ENCODE measurements at places on chromosomes 5 and 9.
A peak's percentile ranks its signal among the peaks of the same experiment; 100 is the strongest.

DNA sequence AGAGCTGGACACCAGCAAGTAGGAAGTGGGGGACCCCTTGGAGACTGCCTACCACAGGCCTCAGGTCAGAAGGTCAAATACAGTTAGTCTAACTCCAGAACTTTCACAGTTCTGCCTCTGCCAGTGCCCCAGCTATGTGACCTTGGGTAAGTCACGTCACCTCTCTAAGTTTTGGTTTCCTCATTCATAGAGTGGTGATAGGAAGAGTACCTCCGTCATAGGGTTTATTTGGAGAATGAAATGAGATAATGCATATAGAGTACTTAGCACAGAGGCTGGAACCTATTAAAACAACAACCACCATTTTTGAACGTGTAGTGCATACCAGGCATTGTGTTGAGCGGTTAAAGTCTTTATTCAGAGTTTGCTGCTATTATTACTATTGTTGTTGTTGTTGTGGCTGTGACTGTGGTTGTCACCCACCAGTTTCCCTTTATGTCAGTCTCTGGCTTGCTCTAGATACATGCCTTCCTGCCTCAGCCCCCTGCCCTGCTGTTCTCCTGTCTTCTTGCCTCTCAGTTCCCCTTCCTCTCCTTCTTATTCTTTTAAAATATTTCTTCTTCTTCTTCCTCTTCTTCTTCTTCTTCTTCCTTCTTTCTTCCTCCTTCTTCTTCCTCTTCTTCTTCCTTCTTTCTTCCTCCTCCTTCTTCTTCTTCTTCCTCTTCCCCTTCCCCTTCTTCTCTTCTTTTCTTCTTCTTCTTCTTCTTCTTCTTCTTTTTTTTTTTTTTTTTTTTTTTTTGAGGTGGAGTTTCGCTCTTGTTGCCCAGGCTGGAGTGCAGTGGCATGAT lies 67.8 kb downstream of the RALGPS1 start:
- peaks cover 30% of the 10 kb centered on the region for H3K4me1 ChIP-seq
- H3K27ac ChIP-seq: no peak overlapping the region
- DNase-seq: no peak
- no peaks in the 10 kb centered on the region for H3K36me3 ChIP-seq
- no peaks in the 10 kb centered on the region for H3K27me3 ChIP-seq
- no peak overlapping the region for H3K4me3 ChIP-seq

- H3K27me3 ChIP-seq: no peaks in the 10 kb centered on the region
- no peak overlapping the region for H3K4me3 ChIP-seq
- H3K4me1 ChIP-seq: no peaks in the 10 kb centered on the region
- H3K36me3 ChIP-seq: no peaks in the 10 kb centered on the region
- DNase-seq: no peak
- no peak overlapping the region for H3K27ac ChIP-seq
Measured at GRCh38 chr5:7016999-7017747, 303.9 kb downstream of the TENT4A start.

DNA sequence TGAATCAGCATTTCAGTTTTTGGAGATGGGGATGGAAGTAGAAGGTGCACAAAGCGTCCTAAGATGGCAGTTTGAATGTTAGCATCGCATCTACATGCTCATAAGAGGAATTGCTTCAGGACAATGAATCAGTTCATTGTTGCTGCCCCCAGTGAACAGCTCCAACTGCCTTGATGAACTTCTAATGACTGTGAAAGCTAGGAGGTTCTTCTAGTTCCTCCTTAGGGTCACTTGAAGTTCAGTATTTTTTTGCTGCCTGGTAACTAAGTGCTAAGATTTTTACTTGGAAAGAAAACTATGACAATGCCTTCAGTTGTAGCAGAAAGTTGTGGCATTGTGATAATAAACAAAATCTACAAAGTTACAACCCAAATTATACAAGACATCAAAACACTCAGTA lies 271.6 kb downstream of the RAB3C start:
- H3K4me1 ChIP-seq: no peaks in the 10 kb centered on the region
- H3K36me3 ChIP-seq: no peaks in the 10 kb centered on the region
- no peak overlapping the region for H3K27ac ChIP-seq
- H3K27me3 ChIP-seq: no peaks in the 10 kb centered on the region

DNA sequence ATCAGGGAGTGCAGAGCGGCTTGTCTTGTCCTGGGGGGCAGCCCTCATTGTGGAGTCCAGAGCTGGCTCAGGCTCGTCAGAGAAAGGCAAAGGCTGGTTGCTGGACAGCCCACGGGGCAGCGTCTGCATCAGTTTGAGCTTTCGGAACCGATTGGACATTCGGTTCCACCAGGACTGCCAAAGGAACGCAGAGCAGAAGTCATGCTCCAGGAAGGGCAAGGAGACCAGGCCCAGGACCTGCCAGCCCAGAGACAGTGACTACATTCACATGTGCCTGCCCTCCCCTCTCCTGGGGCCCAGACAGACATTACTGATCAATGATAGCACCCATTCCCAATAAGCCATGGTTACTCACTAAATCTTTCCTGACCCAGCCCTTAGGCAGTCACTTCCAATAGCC lies 18.1 kb downstream of the ANKS6 start:
- H3K4me1 ChIP-seq: no peaks in the 10 kb centered on the region
- H3K27ac ChIP-seq: no peak overlapping the region
- no peaks in the 10 kb centered on the region for H3K27me3 ChIP-seq
- no peak overlapping the region for H3K4me3 ChIP-seq
- peaks cover 2% of the 10 kb centered on the region for H3K36me3 ChIP-seq
- DNase-seq: no peak

GRCh38 chr5:135032695-135032998 lies 1.4 kb downstream of the PITX1 start:
- H3K4me1 ChIP-seq: peaks cover 17% of the 10 kb centered on the region
- H3K4me3 ChIP-seq: no peak overlapping the region
- H3K36me3 ChIP-seq: no peaks in the 10 kb centered on the region
- DNase-seq: no peak
- H3K27me3 ChIP-seq: peaks cover 61% of the 10 kb centered on the region
- no peak overlapping the region for H3K27ac ChIP-seq

GRCh38 chr5:158194561-158194976 lies 335.6 kb upstream of the CLINT1 start:
- DNase-seq: no peak
- H3K4me1 ChIP-seq: no peaks in the 10 kb centered on the region
- no peaks in the 10 kb centered on the region for H3K27me3 ChIP-seq
- no peak overlapping the region for H3K27ac ChIP-seq
- H3K4me3 ChIP-seq: no peak overlapping the region

- H3K27ac ChIP-seq: peak overlapping the region; percentile 83
- no peaks in the 10 kb centered on the region for H3K36me3 ChIP-seq
- H3K27me3 ChIP-seq: no peaks in the 10 kb centered on the region
Measured at GRCh38 chr5:78360674-78360923, 182 bp downstream of the SCAMP1 start.

GRCh38 chr5:33662722-33663427 lies 222.1 kb downstream of the TARS1 start:
- H3K27ac ChIP-seq: no peak overlapping the region
- no peaks in the 10 kb centered on the region for H3K27me3 ChIP-seq
- DNase-seq: no peak
- H3K36me3 ChIP-seq: no peaks in the 10 kb centered on the region
- H3K4me1 ChIP-seq: no peaks in the 10 kb centered on the region

GRCh38 chr9:105385381-105385985 lies 62.4 kb upstream of the FSD1L start:
- H3K27me3 ChIP-seq: no peaks in the 10 kb centered on the region
- H3K36me3 ChIP-seq: no peaks in the 10 kb centered on the region
- H3K4me1 ChIP-seq: no peaks in the 10 kb centered on the region
- H3K27ac ChIP-seq: no peak overlapping the region
- H3K4me3 ChIP-seq: peak overlapping the region; percentile 41

DNA sequence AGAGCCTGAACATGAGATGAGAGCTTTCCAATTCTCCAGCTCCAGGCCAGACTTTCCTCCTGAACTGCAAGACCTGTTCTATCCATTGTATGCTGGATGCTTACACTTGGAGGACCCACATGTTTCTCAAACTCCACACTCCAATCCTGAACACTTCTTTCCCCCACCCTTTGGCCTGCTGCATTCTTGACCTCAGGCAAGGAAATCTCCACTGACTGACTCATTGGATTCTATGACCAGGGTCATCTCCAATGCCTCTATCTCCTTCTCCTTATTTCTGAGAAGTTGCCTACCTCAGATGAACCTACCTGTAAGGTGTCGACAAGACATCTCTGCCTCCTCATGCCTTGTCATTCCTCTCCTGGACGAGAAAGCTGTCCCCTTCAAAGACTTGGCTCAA lies 153.6 kb downstream of the CRB2 start:
- H3K27me3 ChIP-seq: no peaks in the 10 kb centered on the region
- no peak overlapping the region for H3K4me3 ChIP-seq
- no peaks in the 10 kb centered on the region for H3K36me3 ChIP-seq
- no peak for DNase-seq
- no peaks in the 10 kb centered on the region for H3K4me1 ChIP-seq

GRCh38 chr5:170638454-170639220 lies 134.8 kb downstream of the KCNIP1 start:
- no peak overlapping the region for H3K27ac ChIP-seq
- no peaks in the 10 kb centered on the region for H3K36me3 ChIP-seq
- H3K4me3 ChIP-seq: no peak overlapping the region
- peaks cover 4% of the 10 kb centered on the region for H3K27me3 ChIP-seq

DNA sequence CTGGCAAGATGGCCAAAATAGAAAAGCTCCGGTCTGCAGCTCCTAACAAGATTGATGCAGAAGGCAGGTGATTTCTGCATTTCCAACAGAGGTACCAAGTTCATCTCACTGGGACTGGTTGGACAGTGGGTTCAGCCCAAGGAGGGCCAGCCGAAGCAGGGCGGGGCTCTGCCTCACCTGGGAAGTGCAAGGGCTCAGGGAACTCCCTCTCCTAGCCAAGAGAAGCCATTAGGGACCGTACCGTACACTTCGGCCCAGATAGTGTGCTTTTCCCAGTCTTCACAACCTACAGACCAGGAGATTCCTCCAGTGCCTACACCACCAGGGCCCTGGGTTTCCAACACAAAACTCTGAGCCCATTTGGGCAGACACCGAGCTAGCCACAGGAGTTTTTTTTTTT lies 277.8 kb downstream of the SLCO4C1 start:
- no peaks in the 10 kb centered on the region for H3K36me3 ChIP-seq
- no peaks in the 10 kb centered on the region for H3K4me1 ChIP-seq
- H3K27ac ChIP-seq: no peak overlapping the region
- H3K4me3 ChIP-seq: no peak overlapping the region

GRCh38 chr9:109520475-109521132 lies 22.5 kb upstream of the PTPN3 start:
- DNase-seq: no peak
- H3K27me3 ChIP-seq: no peaks in the 10 kb centered on the region
- H3K4me3 ChIP-seq: no peak overlapping the region
- no peaks in the 10 kb centered on the region for H3K36me3 ChIP-seq
- H3K4me1 ChIP-seq: no peaks in the 10 kb centered on the region

DNA sequence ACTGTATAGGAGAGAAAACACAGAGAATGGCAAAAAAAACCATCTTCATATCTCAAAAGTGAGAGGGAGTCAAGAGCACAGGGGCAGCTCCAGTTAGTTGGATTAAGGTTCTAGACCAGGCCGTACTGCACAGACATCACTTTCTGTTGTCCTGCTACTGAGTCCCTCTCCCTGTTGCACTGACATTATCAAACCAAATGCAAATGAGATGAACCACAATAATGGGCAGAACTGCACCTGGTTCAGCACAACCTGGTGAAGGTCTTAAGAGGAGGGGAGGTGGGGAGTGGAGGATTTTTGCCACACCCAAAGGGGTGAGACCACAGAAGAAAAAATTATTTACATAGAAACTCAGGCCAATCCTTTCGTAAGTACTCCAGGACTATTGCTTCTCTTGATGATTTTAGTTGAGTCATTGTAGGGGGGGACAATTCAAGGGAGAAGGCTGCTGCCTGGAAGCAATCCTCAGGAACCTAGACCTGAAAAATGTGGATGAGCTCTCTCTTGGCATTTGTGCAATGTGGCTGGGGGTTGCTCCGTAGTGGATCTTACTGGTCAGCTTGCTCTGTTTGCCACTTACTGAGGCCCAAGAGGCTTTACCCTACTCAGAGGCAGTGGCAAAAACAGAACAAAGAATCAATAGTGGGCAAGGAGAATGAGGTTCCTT lies 94.5 kb upstream of the PPP1R2B start:
- H3K4me3 ChIP-seq: no peak overlapping the region
- no peaks in the 10 kb centered on the region for H3K4me1 ChIP-seq
- no peaks in the 10 kb centered on the region for H3K36me3 ChIP-seq
- H3K27ac ChIP-seq: no peak overlapping the region
- DNase-seq: no peak

DNA sequence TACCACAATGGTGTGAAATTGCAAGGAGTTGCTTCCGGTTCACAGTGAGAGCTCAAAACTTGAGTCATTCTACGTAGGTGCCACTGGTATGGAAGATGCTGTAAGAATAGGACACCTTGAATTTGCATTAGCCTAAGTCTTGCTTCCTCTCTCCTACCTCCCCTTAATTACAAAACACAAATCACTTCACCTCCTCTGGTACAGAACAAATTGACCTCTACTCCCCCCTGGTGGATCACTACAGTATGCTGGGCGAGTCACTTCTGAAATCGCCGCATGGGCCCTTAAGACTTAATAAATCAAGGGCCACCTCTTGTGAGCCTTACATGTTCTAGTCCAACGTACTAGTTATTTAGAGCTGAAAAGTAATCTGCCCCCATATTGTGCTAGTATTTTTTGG lies 145.3 kb upstream of the SMARCA2 start:
- no peaks in the 10 kb centered on the region for H3K4me1 ChIP-seq
- DNase-seq: no peak
- H3K36me3 ChIP-seq: no peaks in the 10 kb centered on the region
- H3K27me3 ChIP-seq: no peaks in the 10 kb centered on the region
- H3K27ac ChIP-seq: no peak overlapping the region
- H3K4me3 ChIP-seq: no peak overlapping the region

GRCh38 chr9:12980085-12980851 lies 205.4 kb downstream of the LURAP1L start:
- DNase-seq: no peak
- H3K27me3 ChIP-seq: no peaks in the 10 kb centered on the region
- no peaks in the 10 kb centered on the region for H3K4me1 ChIP-seq
- no peaks in the 10 kb centered on the region for H3K36me3 ChIP-seq
- H3K4me3 ChIP-seq: no peak overlapping the region
